Fibroblast of the aortic adventitia (primary cell): ENCODE measurements at places on chromosomes 3 and 15. TPM values are rescaled to one million over a fixed set of nuclear protein-coding genes. Genes with fewer than 3 reads are reported as not detected.

Gene ZNF774
- 1.4 and 2.3 TPM in 2 replicates for total RNA-seq

Gene CLRN1
- total RNA-seq: not detected in 2 replicates

GRCh38 chr3:13105181-13105895 lies 32.1 kb upstream of the IQSEC1 start:
- DNase-seq: no peak

DNA sequence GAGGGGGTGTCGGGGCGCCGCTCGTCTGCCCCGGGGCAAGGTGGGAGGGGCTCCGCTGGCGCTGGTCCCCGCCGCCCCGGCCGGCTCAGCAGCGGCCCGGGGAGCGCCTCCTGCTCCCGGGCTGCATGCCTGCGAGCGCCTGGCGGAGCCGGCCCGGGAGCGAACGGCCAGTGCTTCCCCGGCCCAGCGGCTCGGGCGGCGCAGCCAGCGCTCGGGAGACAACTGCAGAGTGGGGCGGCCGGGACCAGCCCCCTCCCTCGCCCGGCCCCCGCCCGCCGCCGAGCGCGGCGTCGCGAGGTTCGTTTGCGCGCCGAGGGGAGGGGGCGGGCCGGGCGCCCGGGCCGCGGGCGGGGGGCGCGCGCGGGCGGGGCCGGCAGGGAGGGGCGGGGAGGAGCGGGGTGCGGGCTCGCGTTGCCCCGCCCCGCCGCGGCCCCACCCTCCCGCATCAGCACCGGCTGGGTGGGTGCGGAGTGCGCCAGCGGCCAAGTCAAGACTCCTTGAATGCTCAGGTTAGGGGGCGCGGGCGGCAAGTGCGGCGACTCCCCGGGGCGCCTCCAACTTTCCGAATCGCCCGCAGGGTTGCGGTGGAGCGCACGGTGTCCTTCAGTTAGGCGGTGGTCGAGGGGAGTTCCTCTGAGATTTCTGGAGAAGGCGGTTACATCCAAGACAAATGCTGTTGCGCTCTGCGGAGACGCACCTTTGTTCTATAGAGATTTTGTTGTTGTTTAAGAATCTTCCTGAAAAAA lies at the start of gene RGMA:
Gene RGMA (minus strand): TSS at position 231 of the 746 bp plus-strand sequence. CDS start 279 bp downstream, outside the sequence.
- DNase-seq: no peak

DNA sequence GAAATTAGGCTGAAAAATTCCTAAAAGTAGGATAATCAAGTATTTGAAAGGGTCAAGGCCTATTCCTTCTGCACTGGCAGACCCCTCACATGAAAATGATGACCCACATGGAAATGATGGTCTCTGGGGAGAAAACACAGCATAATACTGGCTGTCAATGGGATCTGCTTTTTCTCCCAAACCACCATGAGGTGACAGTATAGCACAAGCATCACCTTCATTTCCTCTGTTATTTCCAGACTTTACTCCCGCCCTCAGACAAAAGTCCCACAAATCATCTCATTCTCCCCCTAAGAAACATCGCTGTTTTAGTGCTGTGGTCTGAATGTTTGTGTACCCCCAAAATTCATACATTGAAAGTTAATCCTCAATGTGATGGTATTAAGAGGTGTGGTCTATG lies 161.0 kb downstream of the RSL24D1 start:
- no peak for DNase-seq

GRCh38 chr3:35721628-35722027 lies 82.3 kb downstream of the ARPP21 start:
- no peak for DNase-seq

DNA sequence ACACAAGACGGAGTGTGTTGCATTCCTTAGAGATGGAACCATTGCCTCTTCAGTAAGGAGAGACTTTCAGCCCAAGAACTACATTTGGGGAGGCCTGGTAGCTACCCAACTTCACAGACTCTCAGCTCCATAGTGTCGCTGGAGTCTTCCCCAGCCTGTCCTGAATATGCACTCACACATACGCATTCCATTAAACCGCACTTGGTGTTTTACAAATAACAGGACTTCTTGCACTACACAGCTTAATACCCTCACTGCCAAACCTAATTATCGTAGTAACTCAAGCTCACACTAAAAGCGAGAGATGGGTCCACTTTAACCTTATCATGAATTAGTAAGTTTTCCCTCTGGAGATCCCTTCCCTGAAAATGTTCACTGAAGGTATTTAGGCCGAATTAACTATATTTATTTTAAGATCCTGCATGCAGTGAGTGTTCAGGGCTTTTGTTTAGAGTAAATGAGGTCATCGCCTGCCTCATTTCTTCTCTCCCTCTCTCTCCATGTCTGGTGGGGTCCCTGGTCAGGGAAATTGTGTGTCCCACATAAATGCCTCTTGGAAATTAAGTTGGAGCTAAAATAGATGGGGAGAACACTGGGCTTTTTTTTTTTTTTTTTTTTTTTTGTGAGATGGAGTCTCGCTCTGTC lies 171.9 kb downstream of the FAM43A start:
- no peak for DNase-seq

DNA sequence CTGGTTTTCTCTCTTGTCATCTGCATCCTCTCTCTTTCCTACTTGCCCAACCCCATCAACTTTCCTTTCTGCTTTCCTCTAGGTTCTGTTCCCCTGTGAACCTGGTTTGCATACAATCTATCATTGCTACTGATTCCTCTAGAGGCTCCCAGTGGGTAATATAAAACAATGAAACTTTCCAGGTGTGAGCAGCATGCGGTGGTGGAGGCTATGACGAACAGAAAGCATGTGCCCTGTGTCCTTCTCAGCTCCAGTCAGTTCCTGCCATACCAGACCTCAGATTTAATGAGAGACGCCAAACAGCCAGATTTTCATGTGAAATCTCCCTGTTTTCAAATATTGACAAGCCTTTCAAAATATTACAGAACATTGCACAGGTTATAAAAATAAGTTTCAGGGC lies 3.5 kb upstream of the ACAP2 start:
- no peak for DNase-seq

DNA sequence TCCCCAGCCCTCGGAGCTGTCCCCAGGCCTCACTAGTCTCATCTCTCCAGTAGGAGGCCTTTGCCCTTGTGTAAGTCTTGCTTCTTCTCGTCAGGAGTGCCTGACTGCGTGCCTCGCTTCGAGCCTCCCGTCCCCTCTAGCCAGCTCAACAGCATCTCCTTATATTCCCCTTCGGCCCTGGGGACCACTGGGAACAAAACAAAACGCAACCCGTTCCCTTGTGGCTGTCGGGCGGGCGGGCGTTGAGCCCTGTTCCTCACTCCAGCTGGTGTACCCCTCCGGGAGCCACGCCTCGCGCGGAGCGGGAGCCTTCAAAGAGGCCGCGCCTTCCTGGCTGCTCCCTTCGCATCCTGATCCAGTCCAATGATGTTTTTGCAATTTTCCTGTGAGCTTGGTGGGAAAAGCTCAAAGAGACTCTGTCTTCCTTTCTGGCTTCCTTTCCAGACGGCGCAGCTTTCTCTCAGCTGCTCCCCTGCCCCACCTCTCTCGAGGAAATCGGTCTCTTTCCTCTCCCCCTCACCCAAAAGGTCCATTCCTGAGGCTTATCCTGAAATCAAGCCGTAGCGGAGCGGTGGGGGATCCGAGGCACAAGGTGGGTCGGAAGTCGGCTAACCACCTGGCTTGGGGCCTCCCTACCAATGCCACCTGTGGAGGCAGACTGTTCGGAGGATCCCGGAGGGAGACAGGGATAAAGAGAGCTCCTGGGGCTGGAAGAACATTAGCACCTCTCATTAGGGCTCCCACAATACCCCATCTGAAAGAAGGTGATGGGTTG lies 33.4 kb upstream of the SRP14 start:
- DNase-seq: no peak

DNA sequence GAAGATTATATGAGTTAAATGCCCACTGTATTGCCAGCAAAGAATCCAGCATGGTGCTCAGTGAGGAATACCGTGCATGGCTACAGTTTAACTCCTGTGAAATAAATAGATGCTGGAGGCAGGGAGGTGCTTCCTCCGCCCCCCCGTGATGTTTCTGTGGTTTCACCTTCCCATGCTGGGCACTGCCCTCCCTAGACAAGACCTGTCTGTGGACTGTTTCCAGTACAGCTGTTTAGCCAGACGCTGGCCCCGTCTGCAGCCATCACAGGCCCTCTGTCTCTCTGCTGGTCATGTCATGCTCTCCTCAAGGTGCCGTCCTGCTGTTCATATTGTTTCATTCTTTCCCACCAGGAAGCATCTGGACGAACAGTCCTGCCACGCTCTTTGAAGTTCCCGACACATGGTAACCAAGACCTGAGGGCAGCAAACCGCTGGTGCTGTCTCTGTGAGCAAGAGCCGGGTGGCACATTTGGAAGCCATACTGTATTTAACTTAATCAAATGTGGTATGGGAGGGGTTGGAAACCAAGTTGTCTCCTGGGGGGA lies 31.4 kb downstream of the GOLGA8S start:
- DNase-seq: no peak

DNA sequence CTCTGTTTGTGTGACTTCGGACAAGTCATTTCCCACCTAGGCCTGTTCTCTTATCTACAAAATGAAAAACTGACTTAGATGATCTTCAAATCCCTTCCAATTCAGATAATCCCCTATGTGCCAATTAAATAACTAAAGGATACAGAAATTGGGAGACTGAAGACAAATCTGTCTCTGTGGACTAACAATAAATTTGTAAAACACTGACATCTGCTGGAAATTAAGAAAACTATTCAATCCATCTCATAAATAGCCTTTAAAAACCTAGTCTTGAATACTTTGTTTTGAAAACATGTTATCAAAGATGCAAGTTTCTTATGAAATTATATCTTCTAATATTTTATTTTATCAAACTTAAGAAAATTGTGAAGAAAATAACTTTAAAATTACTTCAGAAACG lies 38.3 kb downstream of the MTHFS start:
- DNase-seq: peak; percentile 32

DNA sequence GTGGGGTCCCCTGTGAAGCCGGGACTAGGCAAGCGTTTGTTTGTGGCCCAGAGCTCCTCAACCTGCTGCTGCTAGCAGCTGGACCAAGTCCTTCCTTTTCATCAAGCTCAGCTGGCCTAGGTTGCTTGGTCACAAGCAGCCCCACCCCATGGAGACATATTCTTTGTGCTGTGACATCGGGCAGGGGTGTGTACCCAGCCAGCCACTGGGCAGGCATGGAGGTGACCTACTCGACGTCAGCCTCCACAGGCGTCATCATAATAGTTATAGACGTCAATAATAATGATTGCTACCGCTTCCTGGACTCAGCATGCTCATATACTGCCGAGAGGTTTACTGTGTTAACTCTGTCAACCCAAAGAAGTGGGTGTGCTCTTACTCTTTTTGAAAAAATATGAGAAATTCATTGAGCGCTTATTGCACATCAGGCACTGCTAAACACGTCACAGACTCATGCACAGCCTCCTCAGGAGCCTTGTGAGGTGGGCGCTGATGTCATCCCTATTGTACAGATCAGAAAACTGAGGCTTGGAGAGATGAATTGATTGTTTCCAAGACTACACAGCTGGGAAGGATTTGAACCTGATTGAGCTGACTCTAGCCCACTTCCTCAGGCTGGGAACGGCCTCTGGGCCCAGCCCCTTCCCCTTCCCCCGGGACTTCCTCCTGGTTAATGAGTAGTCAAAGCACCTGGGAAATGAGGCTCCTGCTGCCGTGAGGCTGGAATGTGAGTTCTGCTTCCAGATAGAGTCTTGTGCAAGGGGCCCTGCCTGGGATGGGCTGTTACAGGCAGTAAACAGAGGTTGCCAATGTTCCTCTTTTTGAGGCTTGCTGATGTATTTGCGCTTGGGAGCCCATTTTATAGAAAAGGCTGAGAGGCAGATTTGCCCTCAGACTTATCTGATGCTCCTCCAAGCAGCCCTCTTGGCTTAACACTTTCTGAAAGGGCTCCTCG lies 16.2 kb downstream of the SLC6A6 start:
- DNase-seq: no peak

DNA sequence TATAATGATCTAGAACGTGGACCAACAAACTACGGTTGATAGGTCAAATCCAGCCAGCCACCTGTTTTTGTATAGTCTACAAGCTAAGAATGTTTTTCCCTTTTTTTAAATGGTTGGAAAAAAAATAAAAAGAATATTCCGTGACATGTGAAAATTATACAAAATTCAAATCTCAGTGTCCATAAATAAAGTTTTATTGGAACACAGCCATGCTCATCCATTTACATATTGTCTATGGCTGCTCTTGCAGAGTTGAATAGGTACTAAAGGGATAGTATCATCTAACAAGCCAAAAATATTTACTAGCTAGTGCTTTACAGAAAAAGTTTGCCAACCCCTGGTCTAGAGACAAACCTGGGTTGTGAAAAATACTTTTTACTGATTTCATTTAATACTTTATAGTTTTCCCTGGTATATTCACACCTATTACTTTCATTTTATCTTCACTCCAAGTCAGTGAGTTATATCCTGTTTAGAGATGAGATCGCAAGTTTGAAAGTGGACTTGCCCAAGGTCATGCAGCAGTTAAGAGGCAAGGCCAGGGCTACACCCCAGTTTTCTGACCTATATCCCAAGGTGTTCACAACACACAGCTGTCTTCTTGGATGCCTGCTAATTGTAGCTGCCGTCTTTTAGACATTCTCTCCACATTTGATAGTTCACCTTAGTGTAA lies 58.4 kb downstream of the IGF2BP2 start:
- no peak for DNase-seq
